Activated CD4-positive, alpha-beta T cell treated with anti-CD3 and anti-CD28 coated beads, Interleukin-2, amount 10 ng/mL, durations not matched to agents 7 days and 5 days (primary cell): ENCODE measurements at places on chromosomes 3 and 15.

- DNase-seq: no peak
Observed at GRCh38 chr3:102599819-102600576, 165.2 kb downstream of the ZPLD1 start.

- no peak for DNase-seq
Observed at GRCh38 chr15:63973212-63974009, 72.9 kb downstream of the DAPK2 start.

DNA sequence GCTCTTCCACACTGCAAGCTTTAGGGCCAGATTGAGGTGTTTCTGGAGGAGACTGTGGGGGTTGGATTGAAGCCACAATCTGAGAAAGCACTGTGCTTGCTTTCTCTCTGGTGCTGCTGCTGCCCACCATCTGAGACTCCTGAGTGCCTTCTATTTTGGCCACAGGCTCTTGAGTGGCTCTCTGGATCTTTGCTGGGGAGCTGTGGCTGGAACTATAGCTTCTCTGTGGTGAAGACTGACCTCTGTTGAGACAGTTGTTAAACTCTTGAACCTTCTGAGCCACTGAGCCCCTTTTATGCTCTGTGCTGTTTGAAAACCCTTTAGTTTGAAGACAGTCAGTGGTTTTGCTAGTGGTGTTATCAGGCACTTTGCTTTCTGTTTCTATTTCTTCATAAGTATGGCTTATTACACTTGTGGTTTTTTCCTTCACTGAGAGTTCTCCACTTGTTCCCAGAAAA lies 108.7 kb upstream of the TSPAN3 start:
- DNase-seq: peak; percentile 51

DNA sequence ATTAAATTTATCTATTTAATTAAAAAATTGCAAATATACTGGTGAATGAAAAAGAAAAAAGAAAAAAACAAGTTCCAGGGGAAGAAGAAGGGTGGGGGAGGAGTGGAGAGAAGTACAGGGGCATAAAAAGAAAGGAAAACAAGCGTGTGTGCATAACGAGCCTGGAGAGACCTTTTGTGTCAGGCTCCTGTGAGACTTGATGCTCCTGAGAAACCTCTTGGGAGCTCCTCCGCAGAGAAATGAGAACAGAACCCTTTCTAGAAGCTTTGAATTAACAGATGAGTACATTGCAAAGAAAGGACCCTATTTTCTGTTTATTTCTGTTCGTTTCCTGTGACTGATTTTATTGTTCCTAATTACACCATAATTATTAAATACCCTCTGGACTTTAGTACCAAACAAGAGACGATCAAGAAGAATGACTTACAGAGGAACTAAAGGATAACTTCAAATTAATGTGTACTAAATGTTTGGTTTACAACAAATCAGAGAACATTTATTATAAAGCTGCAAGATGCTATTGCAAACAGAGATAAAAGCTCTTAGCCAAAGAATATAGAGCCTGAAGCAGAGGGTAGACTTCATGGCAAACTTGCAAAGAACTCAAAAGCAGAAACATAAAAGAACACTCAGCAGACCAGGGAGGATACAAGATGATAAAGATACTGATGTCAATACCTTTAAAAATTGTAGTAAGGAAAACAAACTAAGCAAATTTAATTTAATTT lies 74.7 kb downstream of the DPPA2 start:
- DNase-seq: no peak

GRCh38 chr15:60511351-60512031 lies 32.5 kb upstream of the ICE2 start:
- no peak for DNase-seq

DNA sequence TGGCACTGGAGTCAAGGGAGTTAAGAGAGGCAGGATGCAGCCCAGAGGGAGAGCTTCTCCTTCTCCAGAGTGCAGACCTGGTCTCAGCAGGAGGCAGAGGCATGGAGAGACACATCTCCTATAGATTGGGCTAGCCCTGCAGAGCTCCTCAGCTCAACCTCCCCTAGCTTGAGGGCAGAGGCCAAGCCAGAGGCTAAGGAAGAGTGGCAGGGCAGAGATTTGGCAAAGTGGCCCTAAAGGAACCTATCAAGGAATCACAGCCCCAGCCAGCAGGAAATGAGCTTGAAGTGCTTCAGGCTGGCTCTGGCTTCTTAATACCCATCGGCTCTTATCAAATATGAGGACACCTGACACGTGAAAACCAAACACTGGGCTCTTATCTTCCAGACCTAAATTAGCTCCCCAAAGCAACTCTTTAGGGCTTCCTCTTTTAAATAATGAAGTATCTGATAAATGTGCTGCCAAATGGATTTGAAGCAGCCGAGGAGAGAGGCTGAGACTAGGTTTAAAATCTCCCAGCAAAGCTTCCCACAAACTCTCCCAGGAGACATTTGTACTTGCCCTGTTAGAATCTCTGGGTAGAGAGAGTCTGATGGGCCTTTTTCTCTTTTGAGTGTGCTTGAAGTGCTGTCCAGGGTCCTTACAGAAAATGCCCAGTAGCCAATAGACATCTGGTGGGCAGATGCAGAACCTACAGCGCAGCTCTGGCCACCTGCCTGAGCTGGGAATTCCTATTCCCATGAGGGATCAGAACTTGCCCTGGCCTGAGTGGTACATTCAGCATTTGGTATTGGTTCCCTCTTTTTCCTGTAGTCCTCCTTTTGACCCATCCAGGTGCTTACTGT lies 271.4 kb downstream of the CLSTN2 start:
- no peak for DNase-seq

- no peak for DNase-seq
Observed at GRCh38 chr15:41981371-41982132, 9.2 kb upstream of the EHD4 start.

- DNase-seq: no peak
Observed at GRCh38 chr15:35728219-35728940, 182.4 kb upstream of the DPH6 start.

GRCh38 chr3:170012683-170013400 lies 25.0 kb upstream of the GPR160 start:
- no peak for DNase-seq

DNA sequence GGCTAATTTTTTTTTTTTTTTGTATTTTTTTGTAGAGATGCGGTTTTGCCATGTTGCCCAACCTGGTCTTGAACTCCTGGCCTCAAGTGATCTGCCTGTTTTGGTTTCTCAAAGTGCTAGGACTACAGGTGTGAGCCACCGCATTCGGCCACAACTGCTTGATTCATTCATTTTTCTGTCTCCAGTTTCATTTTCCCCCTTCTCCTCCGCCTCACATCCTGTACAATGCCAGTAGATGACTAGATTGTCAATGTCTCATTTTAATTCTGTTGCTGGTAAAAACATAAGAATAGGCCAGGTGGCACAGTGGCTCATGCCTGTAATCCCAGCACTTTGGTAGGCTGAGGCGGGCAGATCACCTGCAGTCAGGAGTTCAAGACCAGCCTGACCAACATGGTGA lies 12.0 kb upstream of the ZNF592 start:
- peak; percentile 88 for DNase-seq

GRCh38 chr3:124273651-124274050 lies 281.7 kb upstream of the ROPN1 start:
- no peak for DNase-seq

- peak; percentile 63 for DNase-seq
Observed at GRCh38 chr15:34038871-34039789, at the start of gene AVEN. Gene AVEN, minus strand, starts transcription at chr15:34039204. Its CDS starts 158 bp downstream, at chr15:34039046.

- DNase-seq: peak; percentile 43
Observed at GRCh38 chr3:105866656-105867653, 1.9 kb downstream of the CBLB start.

DNA sequence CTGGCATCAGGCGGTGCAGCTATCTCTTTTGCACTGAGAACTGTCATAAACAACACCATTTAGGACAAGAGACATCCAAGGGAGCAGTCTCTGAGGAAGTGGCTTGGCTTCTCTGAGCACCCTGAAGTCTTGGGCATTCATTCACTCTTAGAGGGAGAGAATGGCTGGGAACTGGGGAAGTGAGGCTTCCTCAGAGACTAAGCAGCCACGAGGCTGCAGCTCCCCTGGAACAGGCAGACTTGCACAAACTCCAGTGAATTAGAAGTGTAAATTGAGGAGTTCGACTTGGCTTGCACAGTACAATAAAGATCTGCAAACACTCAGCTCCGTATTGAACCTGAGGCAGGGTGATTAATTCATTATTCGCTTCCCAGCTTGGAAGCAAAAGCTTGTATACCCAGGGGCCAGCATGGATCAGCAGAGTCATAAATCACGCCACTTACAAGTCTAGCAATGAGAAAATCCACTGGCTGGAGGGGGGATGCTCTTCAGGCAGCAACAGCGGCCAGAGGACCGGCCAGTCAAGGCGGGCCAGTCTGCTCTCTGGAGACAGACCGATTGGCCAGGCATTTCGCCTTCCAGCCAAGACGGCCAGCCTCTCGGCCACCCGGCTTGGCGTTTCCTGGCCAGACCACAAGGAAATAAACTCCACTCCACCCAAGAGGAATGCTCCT lies 118.8 kb upstream of the ADPGK start:
- no peak for DNase-seq

GRCh38 chr3:115418583-115418982 lies 204.7 kb upstream of the GAP43 start:
- peak; percentile 7 for DNase-seq

DNA sequence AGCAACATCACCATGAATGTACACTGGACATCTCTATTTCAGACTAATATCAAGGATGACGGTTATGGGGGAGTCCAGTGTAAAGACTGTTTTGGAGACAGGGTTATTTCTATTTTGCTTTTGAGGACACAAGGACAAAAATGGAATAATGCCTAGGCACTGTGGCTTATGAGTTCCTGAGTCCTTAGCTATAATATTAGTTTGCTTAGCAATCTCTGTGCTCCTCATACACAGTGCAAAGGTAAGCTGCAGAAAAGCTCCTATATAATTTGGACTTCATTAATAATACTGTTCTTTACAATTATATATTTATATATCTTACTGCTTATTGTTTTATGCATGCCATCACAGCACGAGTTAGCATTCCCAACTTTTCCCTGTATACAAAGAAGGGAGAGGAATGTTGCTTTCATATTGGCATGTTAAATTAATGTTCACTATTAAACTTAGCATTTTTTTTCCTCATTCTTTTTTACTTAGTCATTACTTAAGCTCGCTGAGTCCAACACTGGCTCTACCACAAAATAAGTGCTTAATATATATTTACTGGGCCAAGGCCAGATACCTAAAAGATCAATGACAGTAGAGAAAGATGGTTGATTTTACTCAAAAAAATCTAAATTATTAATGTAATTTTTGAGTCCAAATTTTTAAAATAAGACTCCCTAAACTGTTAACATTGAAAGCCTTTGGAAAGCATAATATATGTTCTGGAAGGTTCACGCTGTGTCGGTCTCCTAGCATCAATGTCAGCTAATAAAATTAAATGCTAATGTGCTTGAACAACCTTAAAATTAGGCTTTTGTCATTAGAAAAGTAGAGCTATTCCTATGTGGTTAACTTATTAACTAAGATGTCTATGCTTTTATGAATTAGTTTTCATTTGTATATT lies 13.8 kb downstream of the THBS1 start:
- no peak for DNase-seq

GRCh38 chr3:123104550-123104949 lies 37.7 kb downstream of the PDIA5 start:
- DNase-seq: no peak

- no peak for DNase-seq
Observed at GRCh38 chr3:135097276-135097946, 302.4 kb downstream of the EPHB1 start.

DNA sequence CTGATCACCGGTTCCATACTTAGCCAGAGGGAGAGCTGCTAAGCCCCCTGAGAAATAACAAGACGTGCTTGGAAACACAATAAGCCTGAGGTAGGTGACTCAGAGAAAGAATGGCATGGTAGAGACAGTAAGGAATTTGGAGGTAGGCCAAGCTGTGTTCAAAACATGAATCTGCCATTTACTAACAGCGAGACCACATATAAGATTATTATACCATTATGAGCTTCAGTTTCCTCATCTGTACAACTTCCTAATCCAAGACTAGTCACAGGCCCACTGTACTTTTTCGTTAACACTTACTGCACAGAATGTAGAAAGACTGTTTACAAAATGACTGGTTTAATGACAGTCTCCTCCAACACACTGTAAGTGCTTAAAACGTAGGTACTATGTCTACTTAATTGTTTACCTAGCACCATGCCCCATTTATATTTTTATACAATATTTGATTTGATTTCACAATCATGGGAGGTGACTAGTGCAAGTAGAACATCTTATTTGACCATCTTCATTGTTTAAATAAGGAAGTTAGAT lies 25.7 kb downstream of the ATOSA start:
- DNase-seq: no peak

- no peak for DNase-seq
Observed at GRCh38 chr3:17852217-17852616, 109.8 kb upstream of the TBC1D5 start.

GRCh38 chr15:29570948-29571791 lies 251.1 kb downstream of the TJP1 start:
- DNase-seq: no peak

GRCh38 chr3:27877061-27878013 lies 155.2 kb upstream of the EOMES start:
- DNase-seq: no peak

DNA sequence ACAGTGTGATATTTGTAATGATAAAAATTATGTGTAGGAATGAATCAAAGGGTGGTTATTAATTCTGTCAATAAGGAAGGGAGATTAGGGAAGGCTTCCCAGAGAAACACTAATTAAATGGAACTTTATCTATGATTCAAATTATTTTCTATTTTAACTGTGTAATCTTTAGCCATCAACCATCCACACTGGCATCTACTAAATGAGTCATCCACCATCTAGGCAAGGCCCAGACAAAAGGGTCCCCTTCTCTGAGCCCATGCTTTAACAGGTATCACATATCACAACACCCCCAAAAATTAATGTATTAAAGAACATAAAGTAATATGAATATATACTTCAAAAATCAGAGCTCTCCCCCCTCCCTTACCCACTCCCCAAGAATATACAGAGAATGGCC lies 19.9 kb upstream of the TPM1 start:
- no peak for DNase-seq

DNA sequence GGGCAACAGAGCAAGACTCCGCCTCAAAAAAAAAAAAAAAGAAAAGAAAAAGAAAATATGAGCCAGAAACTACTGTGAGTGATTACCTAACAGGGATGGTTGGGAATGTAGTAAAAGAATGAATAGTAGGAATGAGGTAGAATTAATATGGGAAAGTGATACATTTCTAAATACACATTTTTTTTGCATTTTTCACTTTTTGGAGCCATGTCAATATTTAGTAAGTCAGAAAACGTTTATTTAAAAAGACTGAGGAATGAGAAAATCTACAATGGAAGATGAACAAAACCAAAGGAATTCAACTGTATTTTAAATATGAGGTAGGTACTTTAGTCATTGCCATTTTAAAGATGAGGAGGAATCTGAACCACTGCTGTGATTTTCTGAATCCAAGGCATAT lies 817.2 kb upstream of the CADM2 start:
- no peak for DNase-seq

GRCh38 chr3:71401695-71402231 lies 181.8 kb downstream of the FOXP1 start:
- DNase-seq: no peak
